ENCODE measurements at places on chromosomes 7 and 10.

GRCh38 chr10:125217990-125218675 lies 57.8 kb upstream of the CTBP2 start:
- no peak for DNase-seq

GRCh38 chr10:44995581-44995913 lies 5.2 kb upstream of the ZNF22 start:
- DNase-seq = peak; percentile 8

DNA sequence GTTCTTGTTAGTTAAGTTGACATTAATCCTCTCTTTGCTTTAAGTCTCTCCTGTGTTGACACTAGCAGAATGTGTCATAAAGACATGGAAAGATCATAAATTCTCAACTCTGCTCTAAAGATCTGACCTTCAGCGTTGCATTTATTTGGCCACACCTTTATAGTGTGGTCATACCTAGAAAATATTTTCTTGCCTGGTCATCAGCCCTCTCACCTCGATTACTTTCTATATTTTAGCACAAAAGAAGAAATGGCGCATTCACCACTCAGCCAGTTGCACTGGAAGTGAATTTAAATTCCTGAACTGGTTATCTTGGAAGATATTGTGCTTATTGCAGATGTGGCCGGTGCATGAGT lies 96.7 kb upstream of the PDCD4 start:
- no peak for DNase-seq

DNA sequence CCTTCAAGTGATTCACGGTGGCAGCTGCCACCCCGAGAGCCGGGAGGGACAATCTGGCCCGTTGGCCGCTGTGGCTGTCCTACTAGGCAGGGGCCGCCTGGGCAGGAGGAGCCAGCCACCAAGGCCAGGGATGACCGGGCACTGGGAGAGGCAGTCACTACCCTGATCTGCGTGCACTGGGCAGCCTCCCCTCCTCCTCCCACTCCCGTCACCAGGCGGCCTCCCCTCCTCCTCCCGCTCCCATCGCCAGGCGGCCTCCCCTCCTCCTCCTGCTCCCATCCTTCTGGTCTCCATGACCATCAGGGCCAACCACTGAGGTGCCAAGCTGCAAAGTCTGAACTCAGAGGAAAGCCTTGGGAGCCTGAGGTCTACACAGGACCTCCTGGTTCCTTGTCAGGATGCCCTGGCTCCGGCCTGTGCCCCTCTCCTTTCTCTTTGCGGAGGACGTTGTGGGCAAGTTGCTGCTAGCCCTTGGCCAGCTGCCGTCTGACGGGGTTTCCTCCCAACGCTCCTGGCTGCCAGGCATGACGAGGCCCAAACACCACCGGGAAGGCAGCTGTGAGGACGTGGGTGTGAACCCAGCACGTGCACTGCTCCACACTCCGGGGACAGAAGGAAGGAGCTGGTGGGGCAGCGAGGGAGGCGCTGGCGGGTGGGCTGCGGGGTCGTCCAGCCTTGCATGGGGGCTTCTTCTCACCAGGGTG lies 131.1 kb downstream of the WDR37 start:
- no peak for DNase-seq

GRCh38 chr10:95480102-95480900 lies 80.9 kb downstream of the SORBS1 start:
- DNase-seq = no peak

DNA sequence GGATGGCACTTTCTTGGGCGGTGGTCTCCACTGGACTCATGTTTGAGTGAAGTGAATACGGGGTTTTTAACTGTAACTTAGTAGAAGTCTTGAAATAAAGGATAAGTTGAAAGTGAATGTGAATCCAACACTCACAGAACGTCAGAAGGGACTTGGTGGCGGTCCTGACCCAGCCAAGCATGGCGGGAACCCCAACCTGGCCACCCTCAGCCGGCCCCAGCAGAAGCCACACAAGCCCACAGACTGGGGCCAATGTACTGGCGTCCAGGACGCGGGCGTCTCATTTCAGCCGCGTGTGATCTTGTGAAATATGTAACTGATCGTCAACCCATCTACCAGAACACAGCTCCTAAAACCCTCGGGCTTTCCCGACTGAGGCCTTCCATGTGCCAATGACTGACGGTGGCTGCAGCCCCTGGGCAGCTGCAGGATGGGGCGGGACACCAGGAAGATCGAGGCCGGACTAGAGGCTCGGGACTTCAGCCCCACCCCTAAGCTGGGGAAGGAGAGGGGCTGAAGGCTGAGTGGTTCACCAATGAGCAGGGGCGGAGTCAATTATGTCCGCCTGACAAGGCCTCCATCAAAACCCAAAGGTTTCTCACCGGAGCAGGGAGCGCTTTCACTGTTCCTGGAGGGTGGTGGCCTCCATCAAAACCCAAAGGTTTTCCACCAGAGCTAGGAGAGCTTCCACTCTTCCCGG lies 161.5 kb downstream of the MAD1L1 start:
- no peak for DNase-seq

GRCh38 chr10:11573497-11573896 lies 38.0 kb downstream of the USP6NL start:
- no peak for DNase-seq

GRCh38 chr10:130721971-130722370 lies 585.8 kb downstream of the GLRX3 start:
- no peak for DNase-seq

- no peak for DNase-seq
Observed at GRCh38 chr10:85147346-85148250, 819.2 kb downstream of the CCSER2 start.

- DNase-seq = peak; percentile 73
Observed at GRCh38 chr7:26199301-26200037, 1.1 kb downstream of the HNRNPA2B1 start.

DNA sequence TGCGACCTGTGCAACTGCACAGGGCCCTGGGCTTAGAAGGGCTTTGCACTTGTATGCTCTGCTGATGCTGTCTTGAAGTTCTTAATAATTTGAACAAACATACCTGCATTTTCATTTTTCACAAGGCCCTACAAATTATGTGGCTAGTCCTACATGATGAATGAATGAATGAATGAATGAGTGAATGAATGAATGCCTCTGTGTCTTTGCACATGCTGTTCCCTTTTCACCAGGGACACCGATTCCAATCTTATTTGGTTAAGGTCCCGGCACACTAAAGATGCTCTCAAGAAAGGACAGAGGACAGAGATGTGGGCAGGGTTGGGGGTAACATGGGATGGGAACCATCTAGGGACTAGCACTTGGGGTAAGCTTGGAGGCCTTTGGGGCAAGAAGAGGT lies 39.4 kb upstream of the CHST3 start:
- no peak for DNase-seq

DNA sequence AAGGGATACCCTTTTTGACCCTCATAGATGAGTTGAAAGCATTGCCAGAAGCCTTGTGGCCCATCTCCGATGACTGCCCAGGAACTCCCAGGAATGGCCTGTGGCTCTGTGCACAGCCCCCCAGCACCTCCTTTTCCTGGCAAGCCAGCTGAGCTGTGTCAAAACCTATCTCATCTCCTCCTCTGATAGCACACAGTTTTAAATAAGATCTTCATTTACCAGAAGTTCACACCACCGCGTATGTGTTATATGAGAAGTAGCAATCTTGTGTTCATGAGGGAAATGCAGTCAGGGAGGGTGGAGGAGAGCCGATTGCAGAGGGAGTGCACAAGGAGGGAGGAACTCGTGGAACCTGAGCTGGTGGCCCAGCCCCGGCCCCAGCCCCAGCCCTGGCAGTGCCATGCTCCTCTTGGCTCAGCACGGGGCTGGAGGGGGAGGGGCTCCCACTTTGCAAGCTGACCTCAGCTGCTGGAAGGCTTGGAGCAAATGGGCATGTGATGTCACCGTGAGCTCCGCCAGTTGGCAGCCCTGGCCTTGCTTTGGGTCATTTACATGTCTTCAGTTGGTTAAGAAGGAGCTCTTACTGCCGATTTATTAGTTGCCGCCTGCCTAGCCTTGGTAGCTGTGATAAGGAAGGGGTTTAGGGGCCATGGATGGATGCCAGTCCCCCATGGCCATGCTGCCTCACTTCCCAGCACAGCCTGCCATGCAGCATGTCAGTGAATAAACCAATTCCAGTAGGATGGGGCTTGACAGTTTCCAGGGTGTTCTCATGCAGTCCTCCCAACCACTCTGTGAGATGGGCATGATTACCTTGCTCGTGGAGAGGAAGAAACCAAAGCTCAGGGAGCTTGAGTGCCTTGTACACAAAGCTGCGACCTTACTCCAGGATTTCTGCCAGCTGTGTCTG lies 20.0 kb downstream of the UNC5B start:
- DNase-seq = no peak

DNA sequence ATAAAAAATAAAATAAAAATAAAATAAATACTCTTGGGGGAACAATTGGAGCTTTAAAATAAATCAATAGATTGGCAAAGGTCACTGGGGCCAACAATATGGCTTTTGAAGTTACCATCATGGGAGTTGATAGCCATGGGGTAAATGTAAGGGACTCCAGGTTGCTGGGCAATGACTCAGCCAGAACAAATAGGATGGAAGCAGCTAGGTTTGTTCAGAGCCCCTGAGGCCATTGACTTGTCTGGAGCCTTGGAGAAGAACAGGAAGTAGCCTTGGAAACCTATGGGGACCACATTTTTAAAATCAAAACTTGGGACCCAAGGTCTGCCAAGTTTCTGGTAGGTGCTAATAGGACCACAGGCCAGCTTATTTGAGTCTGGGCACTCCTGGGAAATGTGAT lies 20.2 kb upstream of the FRA10AC1 start:
- no peak for DNase-seq

GRCh38 chr7:1846331-1847065 lies 176.4 kb downstream of the ELFN1 start:
- no peak for DNase-seq

GRCh38 chr7:130350945-130351790 lies 6.6 kb downstream of the CPA5 start:
- DNase-seq = no peak

DNA sequence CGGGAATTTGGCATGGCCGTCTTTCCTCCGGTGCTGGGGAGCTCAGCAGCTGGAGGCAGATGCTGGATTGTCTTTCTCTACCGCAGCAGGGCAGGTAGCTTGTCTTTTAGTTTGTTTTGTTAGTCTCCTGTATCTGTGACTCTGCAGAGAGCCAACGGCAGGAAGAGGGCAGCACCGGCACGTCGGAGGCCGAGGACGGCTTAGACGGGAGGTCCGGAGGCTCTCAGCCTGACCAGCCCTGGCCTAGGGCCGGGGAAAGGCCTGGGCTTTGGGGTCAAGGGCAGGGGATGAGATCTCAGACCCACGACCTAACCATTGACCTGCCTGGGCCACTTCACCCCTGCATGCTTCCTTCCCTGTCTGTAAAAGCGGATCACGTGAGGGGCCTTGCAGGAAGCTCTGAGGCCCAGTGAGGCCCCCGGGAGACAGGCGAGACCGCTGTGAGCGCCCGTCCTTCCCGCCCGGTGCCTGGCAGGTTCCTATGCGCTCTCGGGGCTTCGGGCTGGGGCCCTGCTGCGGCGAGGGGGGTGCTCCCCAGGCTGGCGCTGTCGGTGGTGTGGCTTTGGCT lies 72.7 kb downstream of the LHPP start:
- peak; percentile 17 for DNase-seq

- no peak for DNase-seq
Observed at GRCh38 chr10:125156196-125156595, 4.2 kb downstream of the CTBP2 start.

DNA sequence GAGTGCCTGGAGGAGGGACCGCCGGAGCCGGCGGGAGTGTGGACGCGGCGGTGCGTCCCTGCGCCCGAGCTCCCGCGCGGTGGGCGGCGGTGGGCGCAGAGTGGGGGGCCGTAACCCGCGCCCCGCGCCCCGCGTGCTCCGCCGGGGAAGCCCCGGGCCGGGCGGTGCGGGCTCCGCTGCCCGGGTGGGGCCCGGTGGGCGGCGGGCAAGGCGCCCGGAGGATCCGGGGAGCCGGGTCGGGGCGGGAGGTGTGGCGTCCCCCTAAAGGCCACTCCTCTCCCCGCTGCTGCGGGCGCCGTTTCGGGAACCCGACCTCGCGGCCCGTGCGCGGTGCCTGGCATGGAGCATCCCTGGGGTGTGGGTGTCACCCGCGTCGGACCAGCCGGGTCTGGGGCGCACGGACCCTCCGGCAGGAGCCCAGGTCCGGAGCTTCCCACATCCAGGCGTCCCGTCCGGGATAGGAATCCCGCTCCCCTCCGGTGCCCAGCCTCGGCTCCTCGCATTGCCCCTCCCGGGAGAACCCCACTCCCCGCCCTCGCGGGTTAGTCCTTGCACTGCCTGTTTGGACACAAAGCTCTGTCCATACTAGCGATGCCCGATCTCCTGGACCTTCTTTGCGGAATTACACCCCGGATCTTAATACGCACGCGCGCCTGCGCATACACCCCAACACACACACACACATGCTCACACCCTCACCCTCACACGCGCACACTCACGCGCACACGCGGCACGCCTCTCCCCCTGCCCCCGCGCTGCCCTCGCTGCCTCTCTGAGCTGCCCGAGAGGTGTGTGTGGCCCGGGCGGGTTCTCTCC lies 723 bp downstream of the MTURN start:
- peak; percentile 46 for DNase-seq

DNA sequence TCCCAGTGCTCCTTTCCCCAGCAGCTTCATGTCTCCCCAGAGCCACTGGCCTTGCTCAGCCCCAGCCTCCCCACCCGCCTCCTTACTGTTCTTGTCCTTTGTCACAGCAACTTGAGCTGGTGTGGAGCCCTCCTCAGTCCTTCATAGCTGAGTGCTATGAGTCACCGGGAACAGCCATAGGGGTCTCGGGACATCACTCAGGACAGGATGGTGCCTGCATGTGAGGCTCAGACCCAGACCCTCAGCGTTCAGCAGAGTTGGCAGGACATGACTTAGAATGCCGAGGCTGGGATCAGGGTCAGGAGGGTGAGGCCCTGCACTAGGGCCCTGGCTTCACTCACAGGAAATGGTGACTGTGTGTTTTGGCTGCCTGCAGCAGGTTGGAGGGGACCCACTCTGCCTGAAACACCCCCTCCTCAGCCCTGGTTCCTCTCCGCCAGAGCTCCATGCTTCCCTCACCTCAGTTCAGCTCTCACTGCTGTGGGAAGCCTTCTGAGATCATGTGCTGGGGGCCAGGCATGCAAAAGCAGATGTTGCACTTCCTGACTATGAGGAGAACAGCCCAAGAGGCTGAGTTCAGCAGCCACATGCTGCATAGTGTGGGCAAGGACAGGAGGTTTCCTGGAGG lies 40.7 kb upstream of the GJD4 start:
- no peak for DNase-seq

DNA sequence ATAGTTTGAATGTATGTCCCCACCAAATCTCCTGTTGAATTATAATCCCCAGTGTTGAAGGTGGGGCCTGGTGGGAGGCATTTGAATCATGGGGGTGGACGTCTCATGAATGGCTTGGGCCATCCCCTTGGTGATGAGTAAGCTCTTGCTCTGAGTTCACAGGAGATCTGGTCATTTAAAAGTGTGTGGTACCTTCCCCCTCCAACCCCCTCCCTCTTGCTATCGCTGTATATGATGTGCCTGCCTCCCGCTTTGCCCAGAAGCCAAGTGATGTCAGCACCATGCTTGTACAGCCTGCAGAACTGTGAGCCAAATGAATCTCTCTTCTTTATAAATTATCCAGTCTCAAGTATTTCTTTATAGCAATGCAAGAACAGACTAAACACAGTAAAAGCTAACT lies 103.0 kb downstream of the CNOT4 start:
- DNase-seq = no peak

- no peak for DNase-seq
Observed at GRCh38 chr10:110657973-110658691, 14.0 kb downstream of the RBM20 start.

All from stimulated activated naive CD8-positive, alpha-beta T cell treated with anti-CD3 and anti-CD28 coated beads, Interleukin-15, amount 100 ng/mL, for 72 hours (primary cell).